ENCODE measurements at places on chromosomes 16 and 17.

DNA sequence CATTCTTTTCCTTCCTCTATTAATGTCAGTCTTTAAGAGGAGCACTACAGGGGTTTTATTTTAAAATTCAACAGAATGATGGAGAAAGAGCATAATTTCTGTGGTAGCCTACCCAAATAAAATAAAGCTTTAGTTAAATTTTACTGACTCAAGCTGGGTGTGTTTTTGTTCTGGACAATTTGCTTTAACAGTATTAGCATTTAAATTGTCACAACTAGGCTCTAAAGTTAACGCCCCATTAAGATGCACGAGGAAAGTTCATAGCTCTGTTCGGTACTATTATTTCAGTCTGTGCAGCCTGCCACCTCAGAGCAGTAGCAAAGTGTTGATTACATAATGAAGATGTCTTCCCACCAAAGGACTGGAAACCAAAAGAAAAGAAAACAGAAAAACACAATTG lies 52.0 kb downstream of the CDK12 start:
- DNase-seq, result no peak

DNA sequence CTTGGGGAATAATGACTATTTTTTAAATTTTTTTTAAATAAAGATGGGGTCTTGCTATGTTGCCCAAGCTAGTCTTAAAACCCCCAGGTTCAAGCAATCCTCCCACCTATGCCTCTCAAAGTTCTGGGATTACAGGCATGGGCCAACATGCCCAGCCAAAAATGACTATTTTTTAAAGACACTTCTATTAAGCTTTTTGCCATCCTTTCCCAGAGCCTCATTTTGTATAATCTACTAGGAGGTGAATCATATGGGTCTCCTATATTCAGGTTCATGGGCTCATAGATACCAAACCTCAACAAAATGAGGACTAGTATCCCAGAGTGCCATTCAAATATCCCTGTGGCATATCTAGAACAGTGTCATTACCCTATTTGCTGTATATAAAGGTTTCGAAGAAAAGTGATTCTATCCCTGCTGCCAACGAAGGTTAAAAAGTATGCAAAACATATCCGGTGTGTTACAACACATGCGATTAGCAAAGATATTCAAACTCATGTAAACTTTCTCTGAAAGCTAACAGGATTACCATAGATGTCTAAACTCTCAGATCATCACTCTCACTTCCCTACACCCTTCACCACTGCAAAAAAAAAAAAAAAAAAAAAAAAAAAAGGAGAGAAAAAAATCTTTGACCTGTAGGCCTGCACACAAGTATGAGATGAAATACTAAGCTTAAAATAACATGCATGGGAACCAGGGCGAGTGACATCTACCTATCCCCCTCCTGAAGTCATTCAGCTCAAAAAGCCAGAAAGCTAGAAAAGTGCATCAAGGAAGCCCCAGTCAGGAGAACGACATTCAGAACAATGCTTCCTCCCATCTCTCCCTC lies 23.5 kb downstream of the XPO6 start:
- DNase-seq, result no peak

GRCh38 chr17:78345791-78346494 lies 13.9 kb downstream of the SOCS3 start:
- no peak for DNase-seq

- DNase-seq, result no peak
Observed at GRCh38 chr16:67112591-67113399, 3.1 kb downstream of the PHAF1 start.

GRCh38 chr16:70778901-70779309 lies 22.1 kb downstream of the VAC14 start:
- no peak for DNase-seq

DNA sequence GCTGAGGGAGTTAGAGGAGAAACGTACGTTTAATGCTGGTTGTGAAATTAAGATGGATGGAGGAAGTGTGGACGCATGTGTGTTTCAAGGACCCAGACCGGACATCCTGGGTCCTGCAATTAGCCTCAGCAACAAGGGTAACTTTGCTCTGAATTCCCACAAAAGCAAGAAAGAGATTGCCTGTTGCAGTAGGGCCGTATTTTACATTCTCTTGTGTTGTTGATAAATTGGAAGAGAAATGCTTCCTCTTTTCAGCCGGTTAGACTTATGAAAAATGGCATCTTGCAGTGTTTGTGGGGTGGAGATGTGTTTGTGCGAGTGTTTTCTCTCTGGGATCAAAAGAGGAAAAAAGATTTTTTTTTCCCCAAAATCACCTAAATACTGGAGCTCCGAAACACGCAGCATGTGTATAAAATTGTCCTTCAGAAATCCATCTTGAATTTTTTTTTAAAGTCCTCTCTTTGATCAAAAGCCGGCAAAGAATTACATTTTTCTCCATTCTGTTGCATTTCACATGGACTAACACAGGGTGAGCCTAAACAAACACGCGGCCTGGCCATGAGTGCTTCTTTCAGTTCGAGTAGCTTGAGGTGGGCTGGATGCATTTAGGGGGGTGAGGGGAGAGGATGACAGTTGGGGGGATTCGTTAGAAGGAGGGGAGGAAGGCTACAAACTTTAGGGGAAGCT lies 251.6 kb downstream of the C16orf95 start:
- no peak for DNase-seq

- no peak for DNase-seq
Observed at GRCh38 chr17:43403846-43404245, 5.1 kb downstream of the ARL4D start.

DNA sequence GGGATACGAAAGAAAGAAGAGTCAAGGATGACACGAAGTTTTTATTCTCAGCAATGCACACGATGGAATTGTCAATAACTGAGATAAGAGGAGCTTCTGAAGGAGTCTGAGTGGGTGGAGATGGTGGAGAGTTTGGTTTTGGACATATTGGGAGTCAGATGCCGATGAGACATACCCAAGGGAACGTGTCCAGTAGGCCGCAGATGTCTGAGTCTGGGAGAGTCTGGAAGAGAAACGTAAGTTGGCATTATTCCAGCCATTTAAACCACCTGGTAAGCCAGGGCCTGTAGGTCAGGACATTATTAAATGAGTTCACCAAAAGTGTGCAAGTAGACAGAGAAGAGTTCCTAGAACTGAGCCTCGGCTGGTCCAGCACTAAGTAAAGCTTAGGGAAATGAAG lies 478.3 kb upstream of the CDH5 start:
- DNase-seq, result no peak

GRCh38 chr17:32771396-32771795 lies 105.5 kb downstream of the MYO1D start:
- no peak for DNase-seq

DNA sequence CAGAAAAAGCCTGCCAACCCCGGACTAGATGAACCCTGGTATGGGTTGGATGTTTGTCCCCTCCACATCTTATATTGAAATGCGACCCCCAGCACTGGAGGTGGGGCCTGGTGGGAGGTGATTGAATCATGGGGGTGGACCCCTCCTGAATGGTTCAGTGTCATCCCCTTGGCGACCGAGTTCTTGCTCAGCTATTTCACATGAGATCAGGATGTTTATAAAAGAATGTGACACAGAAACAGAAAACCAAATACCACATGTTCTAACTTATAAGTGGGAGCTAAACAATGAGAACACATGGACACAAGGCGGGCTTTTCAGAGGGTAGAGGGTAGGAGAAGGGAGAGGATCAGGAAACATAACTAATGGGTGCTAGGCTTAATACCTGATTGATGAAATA lies 576.0 kb upstream of the HSBP1 start:
- no peak for DNase-seq

DNA sequence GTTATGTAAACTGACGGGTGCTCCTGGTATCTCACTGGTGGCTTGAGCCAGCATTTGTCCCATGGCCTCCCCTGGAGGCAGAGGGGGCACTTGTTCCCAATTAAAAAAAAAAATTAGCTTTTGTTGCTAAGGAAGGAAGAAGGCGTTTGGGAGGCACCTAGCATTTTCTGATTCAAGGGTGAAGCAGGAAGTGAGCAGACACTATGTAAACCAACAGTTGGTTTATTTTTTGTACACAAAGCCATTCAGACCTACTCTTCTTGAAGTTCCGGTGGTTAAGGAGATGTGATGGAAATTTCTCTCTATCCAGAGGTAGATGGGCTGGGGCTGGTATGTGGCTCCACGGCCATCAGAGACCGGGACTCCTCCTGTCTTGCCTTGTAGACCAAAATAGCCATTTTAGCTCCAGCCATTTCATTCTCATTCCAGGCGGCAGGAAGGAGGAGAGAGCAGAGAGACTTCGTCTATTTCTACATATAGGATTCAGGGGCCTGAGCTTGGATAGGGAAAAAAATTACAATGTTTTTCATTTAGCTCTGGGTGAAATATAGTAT lies 103.0 kb downstream of the SNX29 start:
- DNase-seq, result no peak

DNA sequence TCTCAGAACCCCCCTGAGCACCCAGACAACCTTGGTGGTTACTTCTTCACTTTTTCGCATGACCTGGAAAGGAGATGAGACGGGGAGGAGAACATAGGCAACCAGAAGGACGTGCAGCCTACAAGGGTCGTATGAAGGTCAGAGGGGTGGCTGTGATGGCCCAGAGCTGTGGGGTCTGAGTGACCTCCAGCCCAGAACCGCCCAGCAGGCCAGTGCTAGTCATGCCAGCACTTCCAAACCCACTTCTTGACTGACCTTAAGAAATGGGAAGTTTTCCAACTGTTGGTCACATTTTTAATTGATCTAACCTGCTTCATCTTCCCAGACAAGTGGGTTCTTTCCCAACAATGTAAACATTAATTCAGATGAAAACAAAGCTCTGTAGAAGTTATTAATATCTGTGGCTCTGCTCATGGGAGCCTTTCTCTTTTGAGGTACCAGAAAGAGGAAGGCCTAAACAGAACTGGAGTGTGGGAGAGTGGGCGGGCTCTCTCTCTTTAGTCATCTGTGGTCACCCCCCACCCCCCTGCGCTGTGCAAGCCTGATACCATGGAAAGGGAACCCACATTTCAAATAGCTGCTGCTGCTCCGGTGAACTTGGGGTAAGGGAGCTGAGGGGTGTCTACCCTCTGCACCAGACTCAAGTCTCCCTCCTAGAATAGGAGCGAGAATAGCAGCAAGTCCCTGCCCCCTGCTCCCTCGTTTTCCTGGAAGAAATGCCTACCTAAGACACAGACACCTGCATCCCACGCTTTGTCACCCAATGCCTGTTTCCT lies 101.6 kb downstream of the RAB11FIP4 start:
- peak; percentile 84 for DNase-seq

GRCh38 chr17:51912939-51913338 lies 245.6 kb downstream of the CA10 start:
- no peak for DNase-seq

DNA sequence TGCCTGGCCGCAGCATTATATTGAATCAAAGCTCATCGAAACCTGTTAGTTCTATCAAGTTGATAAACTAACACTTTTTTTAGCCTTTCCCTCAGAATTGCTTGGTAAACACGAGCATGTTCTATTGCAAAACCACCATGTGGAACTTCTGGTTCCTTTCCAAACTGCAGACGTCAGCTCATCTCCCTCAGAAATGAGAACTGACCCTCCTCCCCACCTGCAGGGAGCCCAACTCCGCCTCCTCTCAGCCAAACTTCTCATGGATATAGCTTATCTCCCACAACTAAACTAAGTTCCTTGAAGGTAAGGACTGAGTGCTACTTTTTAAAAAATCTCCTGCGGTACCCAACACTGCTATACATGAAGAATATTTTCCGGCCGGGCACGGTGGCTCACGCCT lies 6.7 kb downstream of the SHMT1 start:
- DNase-seq, result no peak

GRCh38 chr17:21010705-21011596 lies 31.9 kb downstream of the USP22 start:
- DNase-seq, result no peak

DNA sequence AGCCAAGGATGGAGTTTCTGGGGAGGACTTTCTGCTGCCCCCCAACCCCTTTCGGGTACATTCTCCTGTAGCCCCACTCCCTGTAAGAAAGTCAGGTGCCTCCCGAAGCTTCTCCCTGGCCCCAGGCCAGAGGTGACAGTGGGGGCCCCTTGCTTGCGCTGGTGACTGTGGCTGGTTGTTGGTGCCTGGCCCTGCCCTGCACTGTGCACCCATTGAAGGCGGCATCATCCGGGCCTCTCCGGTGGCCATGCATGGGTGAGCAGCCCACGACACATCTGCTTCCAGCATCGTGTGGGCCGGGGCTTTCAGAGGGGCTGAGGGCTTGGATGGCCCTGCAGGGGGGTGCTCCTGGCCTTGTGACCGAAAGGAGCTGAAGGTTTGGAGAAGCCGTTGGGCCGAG lies 297.0 kb downstream of the SEC14L1 start:
- DNase-seq, result no peak

- DNase-seq, result no peak
Observed at GRCh38 chr17:40550608-40551007, 14.7 kb downstream of the CCR7 start.

- no peak for DNase-seq
Observed at GRCh38 chr16:11793840-11794239, 3.2 kb downstream of the ZC3H7A start.

GRCh38 chr17:3474212-3474611 lies 1.6 kb upstream of the ASPA start:
- DNase-seq, result no peak

GRCh38 chr17:77770331-77771105 lies 188.0 kb upstream of the TNRC6C start:
- DNase-seq, result no peak

DNA sequence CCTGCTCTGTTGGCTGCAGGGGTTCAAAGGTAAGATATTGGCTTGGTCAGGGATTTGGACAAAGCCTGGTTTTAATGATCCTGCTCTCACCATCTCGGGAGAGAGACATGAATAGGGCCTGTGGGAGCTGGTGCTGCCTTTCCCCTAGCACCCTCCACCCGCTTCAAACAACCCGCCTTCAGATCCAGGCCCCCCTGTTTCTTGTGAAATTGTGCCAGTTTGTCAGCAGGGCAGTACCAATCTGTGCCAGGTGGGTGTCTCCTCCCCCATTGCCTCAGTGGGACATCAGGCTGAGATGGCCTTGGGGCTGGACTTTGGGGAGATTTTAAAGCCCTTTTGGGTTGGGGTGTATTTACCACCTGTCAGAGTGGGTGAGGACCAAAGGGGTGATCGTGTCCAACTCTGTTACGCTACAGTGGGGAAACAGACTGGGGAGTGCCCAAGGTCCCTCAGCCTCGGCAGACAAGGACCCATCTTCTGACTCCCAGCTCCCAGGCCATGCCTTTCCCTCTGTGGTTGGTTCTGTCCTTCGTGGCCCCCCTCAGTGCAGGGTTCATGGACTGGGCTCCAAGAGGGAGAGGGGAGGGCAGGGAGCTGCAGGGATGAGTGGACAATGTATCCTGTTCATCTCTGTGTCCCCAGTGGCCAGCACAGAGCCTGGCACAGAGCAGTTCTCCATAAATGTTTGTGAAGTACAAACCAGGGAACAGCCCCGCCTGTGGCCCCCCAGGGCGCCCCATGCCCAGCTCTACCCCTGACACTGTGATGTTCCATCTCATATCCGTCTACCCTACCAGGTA lies 3.3 kb downstream of the ARHGAP23 start:
- DNase-seq, result no peak

- no peak for DNase-seq
Observed at GRCh38 chr16:85461022-85461813, 151.9 kb upstream of the GSE1 start.
